ENCODE measurements at places on chromosomes 1 and 21. TPM values are rescaled to one million over a fixed set of nuclear protein-coding genes. Genes with fewer than 3 reads are reported as not detected.

The HMCN1 gene
- not detected for polyA plus RNA-seq

- no peak for DNase-seq
Observed at GRCh38 chr1:234996245-234996757, 132.3 kb downstream of the TOMM20 start.

GRCh38 chr1:205298191-205298994 lies 23.2 kb downstream of the NUAK2 start:
- DNase-seq, result no peak

- no peak for DNase-seq
Observed at GRCh38 chr21:17438635-17439034, 74.2 kb upstream of the CXADR start.

GRCh38 chr1:38718031-38718430 lies 141.5 kb downstream of the RRAGC start:
- DNase-seq, result no peak

Data from CD14-positive monocyte (primary cell).